A549 treated with CORT108297 at 1 μM for 4 hours (cell line): ENCODE measurements at places on chromosomes 7 and 10. TPM values are rescaled to one million over a fixed set of nuclear protein-coding genes. Genes with fewer than 3 reads are reported as not detected.

Gene SDK1
- 0.27 to 0.53 TPM (median 0.42 TPM) in 5 replicates for total RNA-seq

Gene CCDC146
- 0.46 to 0.70 TPM (median 0.57 TPM) in 5 replicates for total RNA-seq

Gene AKR1C8
- 0.09 to 0.42 TPM (median 0.15 TPM) in 4 of 5 replicates, not detected in the other for total RNA-seq

Gene ADCY1
- 1.3 to 3.0 TPM (median 2.5 TPM) in 5 replicates for total RNA-seq

Gene FXYD4
- not detected in 5 replicates for total RNA-seq

Gene PURB
- 10.5 to 12.4 TPM (median 11.1 TPM) in 5 replicates for total RNA-seq

Gene ZNF503
- total RNA-seq = 7.1 to 13.0 TPM (median 12.2 TPM) in 5 replicates

Gene HIP1
- 14.0 to 20.4 TPM (median 19.3 TPM) in 5 replicates for total RNA-seq

Gene CUZD1
- total RNA-seq = 1.2 to 1.7 TPM (median 1.5 TPM) in 5 replicates

Gene ABCA13
- 0.01 to 0.16 TPM (median 0.08 TPM) in 5 replicates for total RNA-seq

Gene LRRC17
- 0.03 to 0.16 TPM (median 0.11 TPM) in 4 of 5 replicates, not detected in the other for total RNA-seq

Gene HOXA5
- total RNA-seq = 3.9 to 7.1 TPM (median 5.3 TPM) in 5 replicates

Gene TCAF1
- total RNA-seq = 14.1 to 21.5 TPM (median 18.5 TPM) in 5 replicates

Gene ANKRD1
- total RNA-seq = 6.5 to 14.5 TPM (median 9.4 TPM) in 5 replicates

Gene MEOX2
- not detected in 5 replicates for total RNA-seq

Gene STOX1
- total RNA-seq = 0.61 to 0.87 TPM (median 0.68 TPM) in 5 replicates

Gene GSDME
- 30.2 to 40.2 TPM (median 34.1 TPM) in 5 replicates for total RNA-seq

Gene ZNF277
- 10.0 to 17.4 TPM (median 14.0 TPM) in 5 replicates for total RNA-seq

Gene PYROXD2
- total RNA-seq = 4.2 to 5.2 TPM (median 4.4 TPM) in 5 replicates

Gene MCM7
- 223 to 257 TPM (median 247 TPM) in 5 replicates for total RNA-seq

Gene SPDYE11
- not detected in 5 replicates for total RNA-seq

Gene AKR1D1
- not detected in 5 replicates for total RNA-seq

Gene PPRC1
- total RNA-seq = 48.1 to 62.1 TPM (median 57.8 TPM) in 5 replicates

Gene SMO
- total RNA-seq = 12.9 to 18.7 TPM (median 16.7 TPM) in 5 replicates
